ENCODE measurements at places on chromosomes 16 and 17. TPM values are rescaled to one million over a fixed set of nuclear protein-coding genes. Genes with fewer than 3 reads are reported as not detected.

The LRRC37B gene
- total RNA-seq, result 1.8 TPM

The TVP23A gene
- not detected for total RNA-seq

The DRC3 gene
- total RNA-seq, result 1.3 TPM

The DECR2 gene
- total RNA-seq, result 31.6 TPM

The TNS4 gene
- not detected for total RNA-seq

Measured in MG63 (cell line).